ENCODE measurements at places on chromosomes 12 and 14. TPM values are rescaled to one million over a fixed set of nuclear protein-coding genes. Genes with fewer than 3 reads are reported as not detected.

Gene RPGRIP1
- total RNA-seq: 1.1 TPM

Gene TEX22
- total RNA-seq: 3.8 TPM

Gene HOXC11
- not detected for total RNA-seq

Gene PRB2
- total RNA-seq: not detected

Gene HPD
- 2.5 TPM for total RNA-seq

Gene CYP46A1
- total RNA-seq: 0.62 TPM

Gene RNASE9
- not detected for total RNA-seq

Gene CDCA3
- 2.9 TPM for total RNA-seq

Gene RHNO1
- 12.8 TPM for total RNA-seq

DNA sequence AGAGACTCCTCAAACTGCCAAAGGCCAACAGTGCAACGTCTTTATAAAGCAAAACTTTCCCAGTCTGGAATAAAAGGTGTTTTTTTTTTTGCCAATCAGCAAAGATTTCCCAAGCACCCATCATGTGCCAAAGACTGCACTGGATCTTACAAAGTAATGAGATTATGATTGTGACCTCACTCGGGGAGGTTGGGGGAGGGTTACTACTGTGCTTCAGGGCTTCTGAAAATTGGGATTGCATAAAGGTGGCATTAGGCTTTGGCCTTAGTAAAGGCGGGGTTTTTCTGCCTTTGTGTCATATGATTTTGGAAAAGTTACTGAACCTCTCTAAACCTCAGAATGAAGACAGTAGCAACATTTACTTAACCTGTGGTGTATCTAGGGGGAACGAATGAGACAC is 233.8 kb downstream of the DACT1 start:
- no peak for DNase-seq

GRCh38 chr12:99809909-99810308 is 162.4 kb downstream of the GARIN6 start:
- no peak for DNase-seq

DNA sequence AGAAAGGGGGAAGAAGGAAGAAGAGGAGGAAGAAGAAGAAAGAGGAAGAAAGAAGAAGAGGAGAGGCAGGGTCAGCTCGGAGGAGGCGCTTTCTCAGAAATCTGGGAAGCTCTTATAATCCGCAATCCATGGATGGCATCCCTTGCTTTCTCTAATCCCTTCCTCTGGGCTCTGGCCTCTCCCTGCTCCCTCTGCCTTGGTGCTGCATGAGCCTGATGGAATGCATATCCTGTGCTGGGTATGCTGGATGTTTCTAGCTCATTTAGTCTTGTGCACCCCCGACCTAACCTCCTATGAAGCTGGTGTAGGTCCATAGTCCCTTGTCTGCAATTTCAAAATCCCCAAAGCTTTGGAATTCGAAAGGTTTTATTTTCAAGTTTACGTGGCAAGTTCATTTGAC is 94.2 kb upstream of the MYL2 start:
- no peak for DNase-seq

DNA sequence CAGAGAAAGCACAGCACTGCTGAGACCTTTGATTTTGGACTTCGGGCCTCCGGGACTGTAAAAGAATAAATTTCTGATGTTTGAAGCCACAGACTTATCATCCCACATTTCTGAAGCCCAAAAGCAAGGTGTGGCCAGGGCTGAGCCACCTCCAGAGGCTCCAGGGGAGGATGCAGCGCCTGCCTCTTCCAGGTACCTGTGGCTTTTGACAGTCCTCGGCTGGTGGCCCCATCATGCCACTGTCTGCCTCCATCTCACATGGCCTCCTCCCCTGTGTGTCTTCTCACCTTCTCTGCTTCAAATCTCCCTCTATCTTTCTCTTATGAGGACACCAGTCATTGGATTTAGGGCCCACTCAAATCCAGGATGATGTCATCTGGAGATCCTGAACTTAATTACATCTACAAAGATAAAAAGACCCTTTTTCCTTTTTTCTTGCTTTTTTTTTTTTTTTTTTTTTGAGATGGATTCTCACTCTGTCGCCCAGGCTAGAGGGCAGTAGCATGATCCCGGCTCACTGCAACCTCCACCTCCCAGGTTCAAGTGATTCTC is 15.4 kb downstream of the GSC start:
- no peak for DNase-seq

- no peak for DNase-seq
Observed at GRCh38 chr14:54502602-54503001, 7.1 kb upstream of the CGRRF1 start.

- no peak for DNase-seq
Observed at GRCh38 chr12:68106160-68106559, 53.4 kb downstream of the IFNG start.

- DNase-seq: no peak
Observed at GRCh38 chr12:128228581-128228980, 38.4 kb upstream of the TMEM132C start.

DNA sequence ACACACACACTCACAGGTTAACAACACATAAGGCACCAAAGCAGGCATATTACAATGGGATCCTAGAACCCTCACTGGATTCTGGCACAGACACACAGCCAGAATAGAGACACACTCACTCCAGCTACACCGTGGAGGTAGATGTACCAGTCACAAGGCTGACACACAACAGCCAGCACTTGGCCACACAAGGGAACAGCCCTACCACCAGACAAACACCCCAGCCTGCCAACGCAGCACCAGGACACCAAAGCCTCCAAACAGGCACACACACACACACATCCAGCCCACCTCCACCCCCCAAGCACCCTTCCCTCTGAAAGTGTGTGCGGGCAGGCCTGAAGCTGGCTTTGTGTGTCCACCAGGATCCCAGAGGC is 10.9 kb upstream of the ITGB7 start:
- peak; percentile 42 for DNase-seq

- DNase-seq: no peak
Observed at GRCh38 chr12:11804130-11804529, 154.7 kb downstream of the ETV6 start.

GRCh38 chr12:124694846-124695497 is 127.6 kb upstream of the NCOR2 start:
- no peak for DNase-seq

- DNase-seq: no peak
Observed at GRCh38 chr14:43651185-43651787, 855.8 kb downstream of the FSCB start.

DNA sequence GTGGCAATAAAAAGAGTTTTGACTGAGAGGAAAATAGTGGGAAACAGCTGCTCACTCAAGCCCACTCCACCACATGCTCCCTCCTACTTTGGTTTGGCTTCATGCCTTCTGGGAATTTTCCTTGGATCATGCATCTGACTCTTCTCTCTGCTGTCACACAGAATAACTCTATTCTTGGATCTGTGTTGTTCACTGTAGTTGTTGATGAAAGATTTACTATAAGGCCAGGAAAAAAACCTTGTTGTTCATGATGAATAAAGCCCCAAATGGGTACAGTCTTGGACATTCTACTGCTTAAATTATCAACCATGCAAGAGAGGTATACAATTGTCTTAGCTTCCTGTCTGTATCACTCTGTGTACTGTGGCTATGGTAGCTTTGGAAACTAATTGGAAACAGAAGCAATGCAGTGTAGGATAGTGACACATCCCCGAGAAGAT is 70.5 kb downstream of the TMX1 start:
- no peak for DNase-seq

- peak; percentile 10 for DNase-seq
Observed at GRCh38 chr12:120666571-120667390, 20.2 kb upstream of the MLEC start.

GRCh38 chr14:20468764-20469241 is 403 bp upstream of the PNP start:
- DNase-seq: peak; percentile 58

DNA sequence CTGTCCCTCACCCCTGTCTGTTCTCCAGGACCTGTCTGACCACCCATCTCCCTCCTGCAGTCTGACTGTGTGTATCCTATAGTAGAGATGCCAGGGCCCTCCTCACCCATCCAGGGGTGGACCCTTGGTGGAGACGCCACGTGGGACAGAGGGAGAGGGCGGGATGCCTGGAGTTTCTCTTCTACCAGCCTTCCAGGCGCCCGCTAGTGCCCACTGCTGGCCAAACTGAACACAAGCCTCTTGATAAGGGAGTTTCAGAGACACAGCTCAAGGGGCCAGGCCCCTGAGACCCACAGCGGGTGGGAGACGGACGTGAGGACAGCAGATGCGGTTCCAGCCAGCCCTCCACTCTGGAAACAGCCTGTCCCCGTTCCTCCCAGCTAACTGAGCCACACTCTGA is 147.3 kb downstream of the RBM19 start:
- DNase-seq: no peak

DNA sequence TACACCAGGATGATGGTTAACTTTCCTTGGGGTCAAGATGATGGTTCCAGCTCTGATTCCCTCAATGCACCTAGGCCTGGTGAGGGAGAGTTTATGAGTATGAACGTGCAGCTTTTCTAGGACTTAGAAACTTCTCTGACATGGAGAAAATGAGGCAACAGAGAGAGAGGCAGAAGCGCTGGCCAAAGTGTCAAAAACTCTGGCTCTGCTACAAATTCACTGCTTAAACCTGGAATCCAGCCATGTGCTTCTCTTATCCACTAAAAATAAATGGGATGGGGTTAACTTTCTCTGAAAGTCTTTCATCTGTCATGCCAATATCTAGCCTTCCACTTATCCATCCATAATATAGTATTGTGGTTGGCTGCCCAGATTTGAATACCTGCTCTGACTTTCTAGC is 568.7 kb downstream of the MED13L start:
- DNase-seq: no peak

- DNase-seq: no peak
Observed at GRCh38 chr12:67826946-67827720, 162.1 kb upstream of the IFNG-AS1 start.

- no peak for DNase-seq
Observed at GRCh38 chr12:85017618-85018017, 18.5 kb downstream of the TSPAN19 start.

DNA sequence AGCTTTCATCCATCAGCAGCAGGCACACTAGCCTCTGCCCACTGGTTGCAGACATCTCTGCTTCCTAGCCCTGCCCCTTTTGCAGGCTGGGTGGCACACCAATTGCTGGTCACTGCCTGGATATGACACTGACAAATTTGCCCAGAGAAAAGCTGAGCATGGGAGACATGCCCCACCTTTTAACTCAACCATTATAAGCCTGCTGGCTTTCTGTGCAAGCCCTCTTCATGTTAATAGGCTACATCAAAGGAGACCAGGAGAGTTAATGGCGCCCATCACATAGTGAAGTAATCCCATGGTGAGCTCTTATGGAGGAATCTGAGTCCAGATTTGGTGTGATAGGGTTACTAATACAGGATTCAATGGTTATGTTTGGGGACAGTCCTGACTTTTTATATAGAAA is 139.2 kb downstream of the KICS2 start:
- DNase-seq: no peak

DNA sequence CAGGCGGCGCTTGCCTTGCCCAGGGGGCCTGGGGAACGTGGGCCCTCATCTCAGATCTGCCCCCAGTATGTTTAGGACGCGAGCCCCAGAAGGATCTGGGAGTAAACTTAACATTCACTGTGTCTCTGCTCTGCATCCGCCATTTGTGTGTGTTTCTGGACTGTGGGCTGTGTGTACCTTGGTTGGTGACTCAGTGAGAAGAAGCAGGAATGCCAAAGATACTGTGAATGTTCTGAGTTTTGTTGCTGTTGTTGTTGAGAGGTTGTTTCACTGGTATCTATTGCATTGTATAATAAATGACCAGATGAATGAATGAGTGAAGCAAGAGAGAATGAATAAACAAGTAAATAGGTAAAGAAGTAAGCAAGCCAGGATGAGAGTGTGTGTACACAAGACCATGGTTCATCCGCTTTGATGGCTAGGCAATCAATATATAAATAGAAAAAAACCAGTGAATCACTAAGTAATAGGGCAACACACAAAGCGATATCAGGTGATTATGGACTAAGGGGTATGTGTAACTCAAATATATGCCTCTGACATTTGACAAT is 20.5 kb downstream of the MEG3 start:
- peak; percentile 15 for DNase-seq

DNA sequence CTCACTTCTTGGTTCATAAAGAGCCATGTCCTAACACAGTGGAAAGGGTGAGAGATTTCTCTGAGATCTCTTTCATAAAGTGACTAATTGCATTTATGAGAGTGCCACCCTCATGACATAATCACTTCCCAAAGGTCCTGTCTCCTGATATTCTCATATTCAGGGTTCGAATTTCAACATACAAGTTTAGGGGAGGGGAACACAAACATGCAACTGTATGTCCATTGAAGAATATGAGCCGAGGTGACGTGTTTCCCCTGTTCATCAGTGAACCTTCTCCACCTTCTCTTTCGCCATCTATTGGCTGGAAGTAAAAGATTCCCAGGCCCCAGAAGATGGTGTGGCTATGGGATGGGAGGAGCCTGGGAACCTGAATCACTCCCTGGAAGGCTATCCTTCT is 354.2 kb upstream of the ATP2B1 start:
- DNase-seq: no peak

DNA sequence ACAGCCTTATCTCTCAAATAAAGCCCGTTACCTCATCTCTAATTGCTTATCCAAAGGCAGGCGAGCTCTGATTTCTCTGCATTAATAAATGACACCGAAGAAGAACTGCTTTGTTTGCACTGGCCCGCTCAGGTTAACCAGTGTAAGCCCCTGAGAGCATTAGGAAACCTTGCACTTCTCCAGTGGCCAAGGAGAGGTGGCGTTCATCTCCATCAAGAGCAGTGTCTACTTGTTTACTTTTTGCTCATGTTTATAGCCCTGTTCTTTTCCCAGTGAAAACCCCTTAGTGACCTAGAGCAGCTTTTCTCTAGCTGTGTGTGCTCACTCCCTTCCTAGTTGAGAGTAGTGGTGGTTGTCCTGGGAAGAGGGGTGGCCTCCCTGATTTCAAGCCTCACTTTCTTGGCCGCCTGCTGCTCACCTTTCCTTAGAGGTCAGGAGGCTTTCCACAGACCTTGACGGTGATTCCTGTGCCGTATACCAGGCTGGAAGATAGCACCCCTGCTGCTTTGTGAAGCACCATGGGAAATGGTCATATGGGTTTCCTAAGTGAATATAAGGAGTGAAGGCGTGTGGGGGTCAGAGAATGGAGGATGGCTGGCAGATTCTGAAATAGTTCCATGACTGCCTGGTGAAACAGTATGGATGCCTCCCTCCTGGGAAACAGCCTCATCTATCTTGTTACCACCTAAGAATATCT is 16.6 kb downstream of the FBXW8 start:
- no peak for DNase-seq

DNA sequence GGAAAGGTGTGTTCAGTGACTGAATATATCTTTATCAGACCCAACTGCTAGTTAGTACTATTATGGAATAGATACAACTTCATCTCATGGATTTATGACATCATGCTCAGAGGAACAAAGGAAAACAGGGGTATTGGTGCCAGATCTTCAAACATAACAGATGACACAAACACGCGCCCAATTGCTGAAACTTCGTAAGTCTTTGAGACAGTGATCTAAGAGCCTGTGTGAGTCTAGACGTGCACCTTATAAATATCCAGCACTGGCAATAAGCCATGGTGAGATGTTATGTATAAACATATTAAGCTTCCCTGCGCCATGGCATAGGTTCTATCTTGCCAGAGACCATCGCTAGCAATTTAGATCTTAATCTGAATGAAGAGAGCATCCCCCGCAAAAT is 42.2 kb upstream of the NR2C1 start:
- DNase-seq: no peak

Data from lower lobe of right lung (tissue), 2 donors.